ENCODE measurements at places on chromosomes 2 and 18.

DNA sequence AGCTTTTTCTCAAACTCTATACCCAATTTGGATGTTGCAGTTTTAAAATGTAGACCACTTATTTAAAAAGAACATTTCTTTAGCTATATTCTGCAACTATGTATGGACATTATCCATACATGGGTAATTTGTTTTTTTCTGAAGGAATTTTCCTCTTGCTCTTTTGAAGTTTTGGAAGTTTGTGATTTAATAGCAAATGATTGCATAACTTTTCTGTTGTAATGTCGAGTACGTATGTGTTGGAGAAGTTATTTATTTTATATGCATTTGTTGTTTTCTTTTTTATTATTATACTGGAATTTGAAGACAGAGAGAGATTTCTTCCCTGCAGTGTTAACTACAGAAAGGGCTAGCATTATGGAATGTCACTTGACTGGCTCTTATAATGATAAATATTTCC, 207.7 kb upstream of the FANCL start:
- no peak for DNase-seq

GRCh38 chr2:158533009-158533408, 76.3 kb downstream of the PKP4 start:
- DNase-seq = no peak

- DNase-seq = no peak
Measured at GRCh38 chr2:186105016-186105724, 366.6 kb downstream of the FSIP2 start.

DNA sequence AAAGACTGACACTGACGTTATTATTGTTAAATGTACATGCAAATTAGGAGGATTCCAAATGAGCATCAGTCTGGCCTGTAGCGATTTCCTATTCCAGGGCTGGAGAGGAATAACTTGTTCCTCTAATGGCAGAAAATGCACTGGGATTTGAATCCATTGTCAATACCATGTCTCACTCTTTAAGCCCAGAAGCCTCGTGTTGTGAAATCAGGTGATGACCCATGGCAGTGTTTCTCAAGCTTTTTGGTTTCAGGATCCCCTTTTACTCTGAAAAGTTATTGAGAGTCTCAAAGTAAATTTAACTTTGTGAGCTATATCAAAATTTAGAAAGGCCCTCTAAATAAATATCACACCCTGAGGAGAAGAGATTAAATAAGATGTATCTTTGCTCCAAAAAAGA, 279.2 kb downstream of the GALR1 start:
- no peak for DNase-seq

- DNase-seq = no peak
Measured at GRCh38 chr2:125643585-125643984, 1012.4 kb upstream of the GYPC start.

- no peak for DNase-seq
Measured at GRCh38 chr2:163198972-163199371, 360.4 kb upstream of the KCNH7 start.

GRCh38 chr2:10634495-10634894, 55.3 kb downstream of the NOL10 start:
- DNase-seq = no peak

- DNase-seq = no peak
Measured at GRCh38 chr2:56960581-56960980, 776.8 kb downstream of the CCDC85A start.

- no peak for DNase-seq
Measured at GRCh38 chr2:149692961-149693396, 105.4 kb upstream of the MMADHC start.

DNA sequence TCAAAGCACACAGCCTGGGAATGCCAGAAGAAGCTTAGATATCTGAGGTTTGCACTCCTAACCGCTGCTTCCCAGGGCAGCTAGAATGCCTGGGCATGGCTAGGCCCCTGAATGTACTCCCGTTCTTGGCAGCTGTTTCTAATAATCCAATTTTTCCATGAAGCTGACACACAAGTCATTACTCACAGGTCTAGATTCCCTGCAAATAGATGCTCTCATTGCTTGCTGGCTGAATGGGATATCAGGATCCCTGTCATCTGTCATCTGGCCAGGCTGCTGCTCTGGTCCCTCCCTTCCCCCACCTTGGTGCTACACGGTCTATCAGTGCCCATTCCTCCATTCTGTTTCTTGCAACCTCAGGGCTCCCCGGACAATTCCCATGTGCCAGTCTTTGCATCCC, 40.7 kb upstream of the TEX51 start:
- no peak for DNase-seq

DNA sequence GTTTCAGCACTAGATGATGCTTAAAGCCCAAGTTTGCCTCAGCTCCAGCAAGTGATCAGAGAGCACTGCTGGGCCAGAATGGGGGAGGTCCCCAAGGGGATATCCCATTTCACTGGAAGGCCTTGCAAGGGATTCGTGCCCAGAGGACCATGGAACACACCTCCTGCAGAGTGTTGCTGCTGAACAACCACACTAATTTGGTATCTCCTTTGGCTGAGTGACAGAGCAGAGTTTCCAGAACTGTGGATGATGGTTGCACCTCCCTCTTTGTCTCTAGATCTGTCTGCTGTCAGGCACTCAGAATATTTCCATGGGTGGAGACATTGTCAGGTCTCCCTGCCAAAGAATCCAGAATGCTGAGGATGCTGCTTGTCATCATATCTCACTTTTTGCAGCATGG, 484.8 kb upstream of the NETO1 start:
- DNase-seq = no peak

DNA sequence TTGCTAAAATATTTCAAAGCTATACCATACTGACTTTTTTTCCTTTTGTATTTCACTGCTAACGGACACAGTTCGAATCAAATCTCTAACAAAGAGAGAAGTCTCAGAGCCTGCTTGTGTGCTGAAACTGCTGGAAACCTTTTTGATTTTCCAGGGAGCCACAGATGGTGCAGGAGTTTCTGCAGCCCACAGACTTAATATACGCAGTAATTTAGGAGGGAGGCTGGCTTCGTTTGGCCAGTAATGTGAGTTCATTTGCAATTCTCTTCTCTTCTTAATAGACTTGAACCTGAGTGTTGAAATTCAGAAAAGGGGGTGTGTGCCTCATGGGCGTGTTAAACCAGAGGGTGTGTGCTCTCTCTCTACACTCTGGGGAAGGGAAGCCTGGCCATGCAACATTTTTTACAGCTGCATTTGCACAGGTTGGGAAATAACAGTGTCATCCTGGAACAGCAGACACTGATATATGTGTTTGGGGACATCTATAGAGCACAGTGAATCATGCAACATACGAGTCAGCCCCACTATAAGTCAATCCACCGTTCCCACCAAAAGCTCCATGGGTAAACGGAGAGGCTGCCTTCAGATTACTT, 333.0 kb downstream of the CLIP4 start:
- no peak for DNase-seq

- no peak for DNase-seq
Measured at GRCh38 chr2:178275600-178275999, 81.3 kb downstream of the OSBPL6 start.

DNA sequence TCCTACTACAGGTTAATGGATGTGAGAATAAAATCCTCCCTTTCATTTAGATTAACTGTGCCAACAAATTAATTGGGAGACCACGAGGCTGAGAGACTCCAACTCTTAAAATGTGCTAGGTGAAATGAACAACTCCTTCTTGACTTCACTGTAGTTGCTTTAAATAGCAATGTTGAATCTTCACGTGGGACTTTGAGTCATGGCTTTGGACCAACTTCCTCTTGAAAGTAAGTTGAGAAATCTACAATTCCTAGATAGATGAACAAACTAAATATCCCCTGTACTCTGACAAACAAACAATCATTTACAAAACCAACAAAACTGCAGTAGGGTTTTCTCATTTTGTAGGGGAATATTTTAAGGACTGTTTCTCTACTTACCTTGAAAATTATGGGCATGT, 291.9 kb upstream of the SPRED2 start:
- DNase-seq = no peak

DNA sequence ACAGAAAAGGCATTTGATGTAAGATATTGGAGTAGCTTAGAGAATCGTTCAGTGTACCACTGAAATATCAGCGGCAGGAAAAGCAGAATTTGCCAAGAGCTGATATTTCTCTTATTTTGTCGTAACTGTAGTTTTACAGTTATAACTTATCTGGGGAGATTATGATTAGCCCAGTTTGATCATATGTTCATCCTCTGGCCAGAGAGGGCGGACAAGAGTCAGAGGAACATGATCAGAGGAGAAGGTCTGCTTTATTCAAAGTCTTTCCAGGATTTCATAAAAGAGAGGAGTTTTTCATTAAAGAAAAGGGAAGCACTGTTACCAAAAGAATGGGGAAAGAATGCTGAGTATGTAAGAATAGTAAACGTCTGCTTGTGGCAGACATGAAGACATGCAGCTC, 1655.6 kb downstream of the DPP10 start:
- DNase-seq = no peak

GRCh38 chr2:157075924-157076323, 181.6 kb upstream of the GALNT5 start:
- DNase-seq = no peak

- DNase-seq = no peak
Measured at GRCh38 chr2:130928385-130928784, 91.7 kb downstream of the ARHGEF4 start.

GRCh38 chr18:54923339-54923956, 35.8 kb downstream of the CCDC68 start:
- no peak for DNase-seq

DNA sequence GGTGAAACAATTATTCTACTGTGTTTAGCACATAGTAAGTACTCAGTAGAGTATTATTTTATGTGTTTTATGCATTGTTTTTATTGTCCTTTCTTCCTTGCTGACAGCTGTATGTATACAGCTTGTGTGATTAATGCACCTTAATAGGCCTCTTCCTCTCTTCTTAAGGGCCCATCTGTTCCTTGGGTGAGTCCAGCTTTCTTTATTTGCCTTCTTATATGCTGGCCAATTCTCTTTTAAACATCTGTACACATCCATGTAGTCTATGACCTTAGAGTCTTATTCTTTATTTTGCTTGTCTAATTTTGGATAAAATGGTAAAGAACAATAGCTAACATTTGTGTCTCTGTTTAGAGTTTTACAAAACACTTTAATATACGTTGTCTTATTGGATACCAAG, 333.7 kb upstream of the MEIS1 start:
- DNase-seq = no peak

DNA sequence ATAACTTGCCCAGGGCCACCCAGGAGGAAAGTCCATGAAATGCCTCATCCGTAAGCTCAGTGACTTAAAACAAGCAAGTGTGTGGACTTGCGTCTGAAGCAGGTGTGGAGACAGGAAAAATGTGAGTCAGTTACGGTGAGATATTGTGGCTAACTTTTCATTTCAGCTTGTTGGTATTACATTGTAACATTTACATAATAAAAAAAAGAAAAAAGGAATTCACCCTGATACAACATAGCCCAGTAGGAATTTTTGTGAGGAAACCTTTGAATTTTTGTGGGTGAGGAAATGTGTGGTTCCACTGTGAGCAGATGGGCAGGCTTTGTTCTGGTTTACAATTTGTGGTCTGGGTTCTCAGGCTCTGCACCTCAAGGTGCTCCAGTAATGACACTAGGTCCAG, 33.7 kb upstream of the LYPD6B start:
- DNase-seq = no peak

- no peak for DNase-seq
Measured at GRCh38 chr2:3493615-3494007, 25.7 kb downstream of the ADI1 start.

- DNase-seq = no peak
Measured at GRCh38 chr2:134372611-134373131, 118.8 kb downstream of the MGAT5 start.

- DNase-seq = no peak
Measured at GRCh38 chr2:133561045-133561852, 7.0 kb downstream of the NCKAP5 start.

DNA sequence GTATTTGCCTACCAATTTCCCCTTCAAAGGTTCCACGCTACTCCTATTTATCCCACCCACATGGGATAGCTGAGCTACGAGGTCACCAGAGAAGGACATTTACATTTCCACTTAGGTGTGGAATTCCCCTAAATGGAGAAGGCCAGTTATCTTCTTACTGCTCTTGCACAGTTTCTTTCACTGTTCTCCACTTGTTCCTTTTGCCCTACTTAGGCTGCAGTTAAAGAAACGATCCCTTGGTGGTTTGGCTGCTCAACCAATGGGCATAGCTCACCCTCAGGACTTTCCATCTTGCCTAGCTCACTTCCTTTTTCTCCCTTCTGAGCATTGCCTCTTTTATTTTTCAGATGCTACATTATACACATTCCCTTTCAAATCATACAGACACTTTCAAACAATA, 11.2 kb upstream of the NABP1 start:
- DNase-seq = no peak

DNA sequence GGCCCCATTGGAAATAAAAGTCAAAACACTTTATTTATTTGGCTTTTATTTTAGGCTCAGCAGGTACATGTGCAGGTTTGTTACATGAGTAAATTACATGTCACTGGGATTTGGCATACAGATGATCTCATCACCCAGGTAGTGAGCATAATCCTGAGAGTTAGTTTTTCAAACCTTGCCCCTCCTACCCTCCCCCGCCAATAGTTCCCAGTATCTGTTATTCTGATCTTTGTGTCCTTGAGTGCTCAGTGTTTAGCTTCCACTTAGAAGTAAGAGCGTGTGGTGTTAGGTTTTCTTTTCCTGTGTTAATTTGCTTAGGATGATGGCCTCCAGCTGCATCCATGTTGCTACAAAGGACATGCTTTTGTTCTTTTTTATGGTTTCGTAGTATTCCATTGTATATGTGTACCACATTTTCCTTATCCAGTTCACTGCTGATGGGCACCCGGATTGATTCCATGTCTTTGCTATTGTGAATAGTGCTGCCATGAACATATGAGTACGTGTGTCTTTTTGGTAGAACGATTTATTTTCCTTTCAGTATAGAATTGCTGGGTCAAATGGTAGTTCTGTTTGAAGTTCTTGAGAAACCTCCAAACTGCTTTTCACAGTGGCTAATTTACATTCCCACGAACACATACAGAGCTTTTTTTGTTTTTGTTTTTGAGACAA, 47.9 kb downstream of the ARMC9 start:
- no peak for DNase-seq

DNA sequence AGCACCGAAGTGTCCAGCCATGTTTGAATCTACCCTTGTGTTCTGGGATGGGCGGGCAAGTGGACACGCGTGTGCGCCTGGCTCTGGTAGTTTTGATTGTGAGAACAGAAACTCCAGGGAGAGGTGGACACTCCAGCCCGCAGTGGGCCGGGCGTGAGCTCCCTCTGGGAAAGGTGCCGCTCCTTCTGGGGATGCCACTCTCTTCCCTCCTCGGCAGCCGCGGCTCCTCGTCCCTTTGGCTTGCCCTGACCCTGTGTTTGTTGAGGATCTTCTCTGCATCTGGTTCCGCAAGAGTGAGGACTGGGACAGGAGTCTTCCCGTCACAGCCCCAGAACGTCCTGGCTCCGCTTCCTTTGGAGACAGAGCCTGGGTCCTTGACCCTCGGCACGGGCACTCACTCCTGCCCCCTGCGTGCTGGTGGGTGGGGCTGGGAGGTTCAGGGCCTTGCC, 1.3 kb downstream of the CTDP1 start:
- no peak for DNase-seq

GRCh38 chr18:11572201-11572600, 37.2 kb upstream of the SLC35G4 start:
- DNase-seq = no peak
